A673 (cell line): ENCODE measurements at places on chromosomes 4 and X. TPM values are rescaled to one million over a fixed set of nuclear protein-coding genes. Genes with fewer than 3 reads are reported as not detected.

The MTNR1A gene
- total RNA-seq: 1.2 and 3.0 TPM in 2 replicates

The PF4V1 gene
- not detected in 2 replicates for total RNA-seq

The DCAF4L1 gene
- 0.26 and 0.41 TPM in 2 replicates for total RNA-seq

- H3K36me3 ChIP-seq: no peaks in the 10 kb centered on the region
- DNase-seq: no peak
- no peaks in the 10 kb centered on the region for H3K4me1 ChIP-seq
- H3K27ac ChIP-seq: no peak overlapping the region
- H3K27me3 ChIP-seq: no peaks in the 10 kb centered on the region
Observed at GRCh38 chrX:39324233-39324930, 523.1 kb downstream of the MID1IP1 start.

GRCh38 chr4:118171381-118171780 is 137.1 kb downstream of the NDST3 start:
- H3K27ac ChIP-seq: no peak overlapping the region
- H3K36me3 ChIP-seq: no peaks in the 10 kb centered on the region
- H3K27me3 ChIP-seq: no peaks in the 10 kb centered on the region
- no peak for DNase-seq

DNA sequence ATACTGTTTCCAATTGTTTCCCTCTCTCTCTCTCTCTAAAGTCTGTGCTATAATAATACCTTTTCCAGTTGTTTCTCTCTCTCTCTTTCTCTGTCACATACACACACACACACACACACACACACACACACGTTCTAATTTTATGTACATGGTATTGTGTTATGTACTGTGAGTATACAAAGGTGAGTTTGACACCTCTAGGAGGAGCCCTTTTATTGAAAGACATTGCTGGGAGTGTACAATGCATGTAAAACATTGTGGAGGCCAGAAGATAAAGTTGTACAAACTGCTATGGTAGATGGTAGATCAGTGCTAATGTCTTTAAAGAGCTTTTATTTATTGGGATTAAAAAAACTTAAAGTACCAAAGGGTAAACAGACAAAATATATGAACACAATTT is 53.6 kb downstream of the BLTP1 start:
- H3K27me3 ChIP-seq: no peaks in the 10 kb centered on the region
- no peaks in the 10 kb centered on the region for H3K4me1 ChIP-seq
- no peak overlapping the region for H3K4me3 ChIP-seq
- H3K27ac ChIP-seq: no peak overlapping the region
